ENCODE measurements at places on chromosomes 5 and 9.

GRCh38 chr5:180271221-180271620, 20.7 kb downstream of the MAPK9 start:
- DNase-seq = no peak

DNA sequence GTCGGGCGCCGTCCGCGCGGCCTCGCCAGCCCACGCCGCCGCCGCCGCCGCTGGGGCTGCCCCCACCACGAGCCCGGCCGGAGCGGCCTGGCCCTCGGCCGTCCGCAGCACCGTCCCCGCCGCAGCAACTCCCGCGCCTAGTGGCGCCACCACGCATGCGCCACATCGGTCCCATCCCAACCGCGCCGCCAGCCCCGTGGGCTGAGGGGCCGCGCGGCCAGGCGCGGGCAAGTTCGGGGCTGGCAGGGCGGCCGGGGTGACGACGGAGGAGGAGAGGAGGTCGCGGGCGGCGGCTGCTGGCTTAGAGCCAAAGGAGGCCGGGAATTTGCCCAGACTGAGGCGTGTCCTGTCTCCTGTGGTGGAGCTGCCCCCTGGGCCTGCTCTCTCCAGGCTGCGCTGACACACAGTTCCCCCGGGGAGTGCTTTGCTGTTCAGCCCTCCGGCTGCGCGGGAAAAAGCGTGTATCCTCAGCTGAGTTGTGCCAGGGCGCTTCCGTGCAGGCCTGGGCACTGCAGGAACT, at the start of gene TUSC1:
Gene TUSC1 (minus strand): TSS at position 298 of the 520 bp plus-strand sequence. CDS start 132 bp downstream, at position 166.
- no peak for DNase-seq

DNA sequence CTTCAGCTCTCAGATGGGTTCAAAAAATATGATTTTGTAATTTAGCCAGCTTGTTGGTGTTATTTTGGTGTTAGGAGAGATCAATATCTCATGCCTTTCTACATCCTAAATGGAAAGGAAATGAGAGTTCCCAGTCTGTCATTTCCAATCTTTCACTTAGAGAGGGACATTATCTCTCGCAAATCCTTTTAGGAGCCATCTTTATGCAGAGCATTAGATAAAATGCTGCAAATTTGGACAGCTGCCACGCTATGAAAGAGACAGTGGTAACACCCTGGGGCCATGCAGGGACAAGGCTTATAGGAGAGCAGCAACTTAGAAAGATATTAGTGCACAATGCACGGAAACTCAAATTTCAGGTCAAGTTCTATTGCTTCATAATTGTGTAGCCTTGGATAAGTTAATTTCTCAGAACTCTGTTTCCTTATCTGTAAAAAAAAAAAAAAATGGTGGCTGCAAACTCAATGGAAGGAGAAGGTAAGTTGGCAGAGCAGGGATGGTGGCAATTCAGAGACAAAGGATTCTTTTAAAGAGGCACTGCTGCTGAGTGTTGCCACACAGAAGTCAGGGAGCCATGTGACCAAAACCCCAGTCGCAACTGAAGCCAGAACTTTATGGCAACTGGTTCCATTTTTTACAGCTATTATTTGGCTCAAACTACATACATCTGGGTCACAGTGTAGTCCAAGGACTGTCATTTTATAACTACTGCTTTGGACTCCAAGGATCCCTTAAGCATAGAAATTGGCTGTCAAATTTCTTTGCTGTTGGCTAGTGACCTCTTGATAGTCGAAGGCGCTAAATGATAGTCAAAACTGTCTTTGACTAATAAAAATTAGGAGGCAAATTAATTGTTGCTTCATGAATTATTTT, 210.2 kb downstream of the FRMD3 start:
- no peak for DNase-seq

GRCh38 chr5:172479034-172479783, 24.9 kb upstream of the SH3PXD2B start:
- DNase-seq = peak; percentile 17

DNA sequence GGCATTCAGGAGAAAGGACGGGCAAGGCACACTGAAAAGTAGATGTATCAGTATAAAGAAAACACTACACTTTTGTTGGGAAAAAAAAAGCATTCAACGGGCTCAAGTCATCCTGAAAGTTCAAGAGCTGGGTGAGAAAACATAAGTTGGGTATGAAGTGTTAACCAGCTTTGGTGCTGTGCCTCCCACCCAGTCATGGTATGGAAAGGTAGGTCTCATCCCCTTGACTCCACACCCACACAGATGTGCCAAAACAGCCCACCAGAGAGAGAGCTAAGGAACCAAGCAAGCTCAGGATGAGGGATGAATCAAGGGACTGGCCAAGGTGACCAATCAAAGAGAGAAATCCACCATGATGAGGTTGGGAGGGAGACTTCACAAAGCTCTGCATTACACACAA, 54.7 kb downstream of the ESM1 start:
- no peak for DNase-seq
